ENCODE measurements at places on chromosomes 11 and 22.

DNA sequence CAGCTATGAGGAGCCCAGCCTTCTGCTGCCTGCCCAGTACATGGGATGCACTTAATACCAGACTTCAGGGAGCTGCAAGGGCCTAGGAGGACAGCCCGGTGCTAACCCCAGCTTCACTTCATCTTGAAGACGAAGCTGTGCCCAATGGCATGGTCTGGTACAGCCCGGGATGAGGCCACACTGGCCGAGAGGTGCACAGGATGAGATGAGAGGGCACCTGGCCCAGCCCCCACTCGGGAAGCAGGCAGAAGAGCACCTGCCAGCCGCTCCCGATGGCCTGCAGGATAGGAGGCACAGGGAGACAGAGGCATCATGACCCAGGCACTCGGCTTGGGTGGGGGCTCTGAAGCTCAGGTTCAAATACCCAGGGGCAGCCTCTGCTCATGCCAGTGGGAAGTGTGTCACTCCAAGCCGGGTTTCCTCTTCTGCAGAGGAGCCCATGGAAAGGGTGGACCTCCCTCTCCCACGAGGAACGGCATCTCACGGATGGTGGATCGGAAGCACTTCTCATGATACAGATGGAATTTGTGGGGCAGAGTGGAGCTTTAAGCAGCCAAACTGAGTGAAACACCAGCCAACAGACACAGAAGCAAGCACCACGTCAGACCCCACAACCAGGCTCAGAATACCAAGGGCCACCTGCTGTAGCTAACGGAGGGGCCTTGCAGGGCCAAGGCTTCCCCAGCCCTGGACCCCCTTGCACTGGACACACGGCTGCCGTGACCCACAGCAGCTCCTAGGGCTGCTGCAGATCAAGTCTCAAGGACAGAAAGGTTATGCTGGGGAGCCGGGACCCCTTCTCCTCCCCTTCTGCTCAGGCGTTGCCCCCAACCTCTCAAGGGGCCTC is 875.2 kb downstream of the BRD1 start:
- no peak for DNase-seq

DNA sequence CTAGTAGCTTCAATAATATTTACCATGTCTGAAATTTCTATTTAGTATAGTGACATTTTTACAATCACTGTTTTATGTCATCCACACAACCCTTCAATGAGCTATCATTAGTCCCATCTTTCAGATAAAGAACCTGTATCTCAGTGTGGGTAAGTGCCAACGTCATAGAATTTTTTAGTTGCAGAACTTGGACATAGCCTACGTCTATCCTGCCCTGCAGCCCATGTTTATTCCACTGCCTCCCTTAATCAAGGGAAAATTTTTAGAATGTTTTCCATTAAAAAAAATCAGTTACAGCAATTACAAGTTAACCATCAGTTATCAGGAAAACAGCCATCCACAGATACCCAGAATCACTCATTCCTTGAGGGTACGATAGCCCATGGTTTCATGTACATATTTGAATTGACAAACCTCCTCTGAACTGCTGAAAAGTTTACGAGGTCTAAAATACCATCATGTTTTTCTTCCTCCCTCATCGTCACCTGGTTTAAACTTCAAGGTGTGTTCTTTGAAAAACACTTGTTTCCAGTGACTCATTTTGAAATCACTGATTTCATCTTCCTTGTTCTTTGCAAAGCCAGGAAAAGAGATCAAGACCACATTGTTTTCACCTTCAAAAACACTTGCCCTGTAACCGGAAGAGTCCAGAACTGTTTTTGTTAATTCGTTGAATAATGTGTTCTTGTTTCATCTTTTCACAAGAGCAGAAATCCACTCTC is 100.9 kb downstream of the FAM76B start:
- DNase-seq = no peak

DNA sequence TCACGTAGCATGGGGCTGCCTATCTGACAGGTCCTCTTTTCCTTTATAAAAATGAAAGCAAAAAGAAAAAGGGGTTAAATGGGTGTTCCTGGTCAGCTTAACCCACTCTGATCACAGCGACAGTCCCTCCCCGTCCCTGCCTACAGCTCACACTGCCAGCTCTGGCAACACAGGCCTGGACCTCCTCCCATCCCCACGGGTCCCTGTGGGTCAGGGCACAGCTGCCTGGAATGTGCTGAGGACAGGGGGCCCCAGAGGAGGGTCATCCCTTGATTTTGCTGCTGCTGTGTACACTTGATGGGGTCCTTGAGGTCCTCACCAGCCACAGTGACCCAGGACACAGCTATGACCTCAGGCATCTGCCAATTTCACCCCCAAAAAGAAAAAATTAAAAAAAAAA is 29.6 kb upstream of the CYP2D6 start:
- no peak for DNase-seq

- DNase-seq = peak; percentile 65
These were observed 18.7 kb upstream of the SCGB1D1 start for GRCh38 chr11:62171261-62171723.

- DNase-seq = no peak
These were observed 244.3 kb downstream of the SBF2 start for GRCh38 chr11:10049756-10050155.

DNA sequence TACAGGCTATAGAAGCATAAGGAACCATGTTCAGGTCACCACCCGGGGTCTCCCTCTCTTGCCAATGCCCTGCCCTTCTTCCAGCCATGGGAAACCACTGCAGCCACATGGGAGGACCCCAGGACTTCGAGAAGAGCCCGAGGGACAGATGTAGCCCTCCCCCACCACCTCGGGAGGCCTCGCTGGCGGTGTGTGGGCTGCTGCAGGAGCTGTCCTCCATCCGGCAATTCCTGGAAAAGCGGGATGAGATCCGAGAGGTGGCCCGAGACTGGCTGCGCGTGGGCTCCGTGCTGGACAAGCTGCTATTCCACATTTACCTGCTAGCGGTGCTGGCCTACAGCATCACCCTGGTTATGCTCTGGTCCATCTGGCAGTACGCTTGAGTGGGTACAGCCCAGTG is 14.5 kb downstream of the HTR3A start:
- no peak for DNase-seq

- no peak for DNase-seq
These were observed at the start of gene LRP5 for GRCh38 chr11:68312117-68312779. TSS of gene LRP5 (plus strand) at chr11:68312591. CDS start at chr11:68312715, 124 bp downstream.

DNA sequence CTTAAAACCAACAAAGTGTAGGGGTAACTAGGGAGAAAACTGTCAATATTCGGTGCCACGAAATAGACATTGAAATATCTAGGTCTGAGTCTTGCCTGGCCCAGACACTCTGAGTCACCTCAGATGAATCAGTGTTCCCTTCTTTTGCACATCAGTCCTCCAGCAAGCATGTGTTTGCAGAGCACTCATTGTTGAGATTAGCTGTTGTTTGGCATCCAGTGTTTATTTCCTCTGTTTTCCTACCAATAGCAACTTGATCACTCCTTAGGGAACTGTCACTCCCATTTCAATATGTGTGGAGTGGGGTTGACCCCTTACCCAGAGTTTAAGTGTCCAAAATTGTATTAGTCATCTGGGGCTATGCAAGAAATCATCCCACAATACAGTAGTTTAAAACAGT is 4.7 kb upstream of the ASCC2 start:
- DNase-seq = no peak

DNA sequence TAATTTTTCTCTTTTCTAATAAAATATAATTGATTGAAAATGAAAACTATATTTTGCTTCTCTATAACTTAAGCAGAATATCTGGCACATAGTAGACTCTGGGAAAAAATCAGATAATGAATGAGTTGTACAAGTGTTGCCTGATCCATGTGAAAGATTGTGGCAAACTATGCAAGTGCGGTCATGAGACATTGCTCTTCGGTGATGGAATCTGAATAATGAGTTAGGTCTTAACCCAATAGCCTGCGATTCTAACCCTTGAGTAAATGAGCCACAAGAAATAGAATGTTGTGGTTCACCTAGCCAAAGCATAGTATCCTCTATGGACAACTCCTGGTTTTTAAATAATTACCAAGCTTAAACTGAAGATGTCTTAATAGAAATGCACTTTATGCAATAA is 333.7 kb upstream of the LUZP2 start:
- DNase-seq = no peak

DNA sequence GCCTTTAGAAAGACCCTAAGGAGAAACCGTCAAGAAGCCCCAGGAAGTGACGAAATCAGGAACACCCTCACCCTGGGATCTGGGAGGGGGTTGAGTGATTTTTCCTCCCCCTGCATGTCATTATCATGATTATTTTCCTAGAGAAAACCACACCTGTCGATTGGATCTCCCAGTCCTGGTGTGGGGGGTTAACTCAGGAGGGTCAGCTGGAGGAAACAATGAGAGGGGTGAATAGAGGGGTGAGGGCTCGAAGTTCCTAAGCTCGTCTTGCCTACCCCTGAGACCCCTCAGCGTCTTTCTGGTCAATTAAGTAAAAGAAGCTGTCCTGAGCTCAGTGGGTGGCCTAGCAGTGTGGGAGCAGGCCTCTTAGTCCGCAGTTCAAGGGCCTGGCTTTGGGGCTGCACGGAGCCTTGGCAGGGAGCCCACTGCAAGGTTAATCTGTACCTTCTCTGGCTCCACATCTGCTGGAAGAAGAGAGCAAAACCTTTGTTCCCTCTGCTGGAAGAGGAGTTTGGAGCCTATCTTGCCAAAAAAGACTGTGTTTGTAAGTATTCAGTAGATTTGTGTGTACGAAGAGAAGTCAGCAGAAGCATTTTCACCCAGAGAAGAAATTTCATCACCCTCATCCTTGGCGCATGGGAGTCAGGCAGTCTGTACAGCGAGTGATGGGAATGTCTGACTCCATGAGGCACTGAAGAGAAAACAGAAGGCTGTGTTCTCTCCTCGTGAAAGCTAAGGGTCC is 34.2 kb upstream of the FTH1 start:
- no peak for DNase-seq

- DNase-seq = no peak
These were observed 1.0 kb downstream of the ZBTB16 start for GRCh38 chr11:114060392-114061047.
